ENCODE measurements at places on chromosomes 7 and 10.

GRCh38 chr7:129572205-129572604 is 39.3 kb upstream of the NRF1 start:
- DNase-seq: no peak

DNA sequence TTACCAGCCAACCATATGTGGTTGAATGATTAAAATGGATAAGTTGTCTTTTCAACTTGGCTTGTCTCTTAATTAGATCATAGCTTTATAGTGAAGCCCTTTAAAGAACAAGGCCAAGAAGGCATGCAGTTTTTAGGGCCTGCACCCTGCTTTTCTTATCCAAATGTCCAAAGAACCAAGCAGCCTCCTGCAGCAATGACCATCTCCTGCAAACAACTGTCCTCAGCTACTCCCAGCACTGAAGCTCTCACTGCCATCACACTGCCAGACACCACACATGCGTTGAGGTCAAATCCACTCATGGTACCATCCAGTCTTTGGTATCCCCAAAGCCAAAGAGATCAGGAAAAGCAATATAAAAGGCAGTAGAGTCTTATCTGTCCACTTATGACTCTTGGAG is 210.3 kb downstream of the ACTR3B start:
- no peak for DNase-seq

- no peak for DNase-seq
These were observed 89.3 kb upstream of the ADRB1 start for GRCh38 chr10:113954409-113954808.

DNA sequence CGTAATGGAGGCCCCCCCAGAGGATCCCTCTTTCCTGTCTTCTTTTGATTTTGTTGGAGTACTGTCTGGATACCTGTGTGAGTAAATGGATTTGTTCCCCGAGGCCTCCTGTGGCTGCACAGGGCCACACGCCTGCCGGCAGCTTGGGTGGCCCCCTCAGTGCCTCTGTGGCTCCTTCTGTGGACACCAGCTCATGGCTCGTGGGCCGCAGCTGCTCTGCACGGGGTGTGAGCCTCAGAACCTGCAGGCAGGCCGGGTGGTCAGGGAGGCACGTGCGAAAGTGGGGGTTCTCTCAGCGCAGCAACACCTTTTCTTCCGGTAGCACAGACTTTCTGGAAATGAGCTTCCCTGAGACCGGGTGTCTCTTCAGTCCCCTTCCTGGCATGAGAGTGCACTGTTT is 70.3 kb downstream of the WDR37 start:
- no peak for DNase-seq

DNA sequence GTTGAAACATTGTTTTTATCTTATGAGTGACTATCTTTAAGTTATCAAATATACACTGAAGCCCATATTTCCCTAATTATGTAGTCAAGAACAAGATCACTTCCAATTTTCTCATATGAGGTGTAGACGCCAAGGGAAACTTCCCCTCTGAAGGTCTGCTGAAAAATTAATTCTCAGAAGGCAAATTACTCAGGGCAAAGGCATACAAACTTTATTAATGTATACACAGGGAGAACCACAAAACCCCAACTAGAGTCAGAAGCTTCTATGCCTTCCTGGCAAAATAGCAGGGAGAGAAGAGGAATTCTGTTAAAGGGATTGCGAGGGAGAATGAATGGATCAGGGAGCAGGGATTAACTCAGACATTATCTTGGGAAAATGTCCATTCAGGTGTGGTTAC is 83.4 kb downstream of the DOCK4 start:
- DNase-seq: no peak

DNA sequence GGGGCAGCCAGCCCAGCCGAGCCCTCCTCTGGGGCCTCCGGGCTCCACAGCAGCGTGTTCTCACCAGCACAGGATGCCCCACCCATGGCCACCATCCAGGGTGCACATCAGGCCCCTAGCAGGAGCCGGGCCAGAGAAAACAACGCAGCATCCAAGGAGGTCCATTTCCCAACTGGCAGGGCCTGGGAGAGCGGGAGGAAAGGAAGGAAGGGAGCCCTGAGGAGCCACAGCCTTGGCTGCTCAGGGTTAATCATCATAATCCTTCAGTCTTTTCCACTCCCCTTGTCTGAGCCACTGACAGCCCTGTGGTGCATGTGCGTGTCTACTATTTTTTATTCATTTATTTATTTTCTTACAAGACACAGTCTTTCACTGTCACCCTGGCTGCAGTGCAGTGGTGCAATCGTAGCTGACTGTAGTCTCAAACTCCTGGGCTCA is 3.6 kb downstream of the PLAC9 start:
- DNase-seq: no peak

All from NCI-H2227 treated with DMSO at 0.1 percent for 48 hours (cell line).